T-helper 2 cell (primary cell): ENCODE measurements at places on chromosomes 7 and 10.

- no peak for DNase-seq
Measured at GRCh38 chr10:70328967-70329366, 45.2 kb upstream of the NPFFR1 start.

DNA sequence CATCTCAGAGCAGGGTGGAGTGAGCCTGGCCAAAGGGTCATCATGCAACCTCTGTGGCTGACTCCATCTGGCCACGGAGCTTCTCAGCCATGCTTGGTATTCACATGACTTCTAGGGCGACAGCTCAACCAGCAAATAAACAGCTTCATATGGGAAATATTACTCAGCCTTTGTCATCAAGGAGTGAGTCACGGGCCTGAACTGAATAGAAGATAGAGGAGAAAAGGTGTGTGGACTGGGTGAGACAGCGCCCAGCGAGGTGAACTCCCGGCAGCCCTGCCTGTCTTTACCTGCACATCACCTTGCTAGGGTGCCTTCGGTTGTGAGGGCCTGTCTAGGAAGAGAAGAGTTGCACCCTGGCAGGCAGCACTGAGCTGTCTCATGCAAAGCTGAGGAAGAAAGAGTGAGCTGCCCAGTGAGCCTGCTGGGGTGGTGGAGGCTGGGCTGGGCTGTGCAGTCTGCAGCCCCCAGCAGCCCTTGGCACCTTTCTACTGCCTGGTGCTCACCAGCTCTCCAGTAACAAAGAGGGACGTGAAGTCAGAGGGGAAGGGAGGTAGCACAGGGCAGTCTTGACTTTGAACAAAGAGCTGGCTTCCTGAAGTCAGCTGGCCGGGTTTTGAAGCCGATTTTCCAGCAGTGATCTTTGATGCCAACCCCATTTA, 114.2 kb downstream of the EGFR start:
- no peak for DNase-seq

DNA sequence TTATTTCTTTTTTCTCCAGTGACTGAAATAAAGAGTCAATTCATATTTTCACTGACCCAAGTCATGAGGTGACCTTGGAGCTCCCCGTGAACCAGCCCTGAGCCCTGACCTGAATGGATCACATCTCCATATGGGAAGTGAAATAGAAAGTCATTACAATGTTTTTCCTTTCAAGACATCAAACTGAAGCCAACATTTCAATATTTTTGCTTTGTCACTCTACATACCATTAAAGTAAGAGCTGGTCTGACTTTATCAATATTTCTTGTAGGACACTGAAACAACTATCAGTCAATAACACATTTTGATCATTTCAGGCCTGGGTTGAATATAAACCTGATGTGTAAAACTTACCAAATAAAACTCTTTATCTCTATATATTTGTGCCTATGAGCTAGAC, 249.8 kb upstream of the PHF14 start:
- no peak for DNase-seq

- no peak for DNase-seq
Measured at GRCh38 chr7:70619130-70619529, 512.8 kb upstream of the GALNT17 start.

- no peak for DNase-seq
Measured at GRCh38 chr7:137453356-137453755, 109.8 kb upstream of the PTN start.

DNA sequence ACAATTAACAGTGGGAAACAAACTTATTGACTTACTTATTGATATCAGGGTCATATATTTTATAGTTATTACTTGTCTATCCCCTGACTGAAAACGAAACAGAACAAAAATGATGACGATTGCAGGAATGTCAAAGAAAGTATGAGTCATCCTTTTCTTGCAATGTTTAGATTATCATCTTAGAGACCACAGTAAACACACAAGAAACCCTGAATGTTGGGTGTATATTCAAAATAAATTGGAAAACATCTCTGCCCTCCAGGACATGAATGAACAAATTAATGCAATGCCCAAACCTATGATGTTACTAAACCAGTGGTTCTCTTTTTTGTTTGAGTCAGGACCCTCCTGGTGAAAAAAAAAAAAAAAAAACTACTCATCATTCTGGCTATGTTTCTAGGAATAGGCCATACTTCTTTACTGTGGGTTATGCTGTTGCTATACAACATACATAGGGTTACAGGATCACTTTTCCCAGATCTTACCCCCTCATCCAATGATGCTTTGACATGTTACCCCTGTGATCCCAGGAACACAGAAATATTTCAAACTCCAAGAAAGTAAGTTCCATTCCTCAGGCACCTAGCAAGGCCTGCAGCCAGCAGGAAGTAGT, 623.4 kb upstream of the IGFBP3 start:
- no peak for DNase-seq

DNA sequence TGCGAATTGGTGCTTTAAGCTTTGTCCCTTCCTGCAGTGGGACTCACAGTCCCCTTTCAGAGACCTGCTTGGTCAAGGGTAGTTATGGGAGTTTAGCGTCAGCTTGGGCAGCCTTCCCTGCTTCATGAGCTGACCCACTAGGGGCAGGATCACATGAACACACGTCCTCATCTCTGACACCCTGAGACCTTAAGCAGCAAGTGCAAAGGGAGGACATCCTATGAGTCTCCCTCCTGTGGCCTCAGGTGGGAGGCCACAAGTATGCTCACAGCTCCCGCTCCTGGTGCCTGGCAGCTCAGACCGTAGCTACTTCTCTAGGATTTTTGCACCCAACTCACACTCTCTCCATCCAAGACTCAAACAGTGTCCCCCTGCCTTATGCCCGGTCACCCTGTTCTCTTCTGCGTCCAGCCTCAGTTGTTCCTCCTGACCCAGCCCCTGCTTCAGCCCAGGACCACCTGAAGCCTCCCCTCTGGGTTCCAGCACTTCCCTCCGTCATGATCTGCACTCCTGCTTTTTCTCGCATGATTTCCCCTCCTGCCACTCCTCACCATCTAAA, 136.6 kb upstream of the FAM20C start:
- no peak for DNase-seq

- DNase-seq, result peak; percentile 87
Measured at GRCh38 chr7:157875230-157876179, 538.7 kb downstream of the DNAJB6 start.

- DNase-seq, result no peak
Measured at GRCh38 chr10:31157123-31158010, 125.7 kb upstream of the ZNF438 start.

- no peak for DNase-seq
Measured at GRCh38 chr7:31340051-31340450, 475 bp downstream of the NEUROD6 start.

DNA sequence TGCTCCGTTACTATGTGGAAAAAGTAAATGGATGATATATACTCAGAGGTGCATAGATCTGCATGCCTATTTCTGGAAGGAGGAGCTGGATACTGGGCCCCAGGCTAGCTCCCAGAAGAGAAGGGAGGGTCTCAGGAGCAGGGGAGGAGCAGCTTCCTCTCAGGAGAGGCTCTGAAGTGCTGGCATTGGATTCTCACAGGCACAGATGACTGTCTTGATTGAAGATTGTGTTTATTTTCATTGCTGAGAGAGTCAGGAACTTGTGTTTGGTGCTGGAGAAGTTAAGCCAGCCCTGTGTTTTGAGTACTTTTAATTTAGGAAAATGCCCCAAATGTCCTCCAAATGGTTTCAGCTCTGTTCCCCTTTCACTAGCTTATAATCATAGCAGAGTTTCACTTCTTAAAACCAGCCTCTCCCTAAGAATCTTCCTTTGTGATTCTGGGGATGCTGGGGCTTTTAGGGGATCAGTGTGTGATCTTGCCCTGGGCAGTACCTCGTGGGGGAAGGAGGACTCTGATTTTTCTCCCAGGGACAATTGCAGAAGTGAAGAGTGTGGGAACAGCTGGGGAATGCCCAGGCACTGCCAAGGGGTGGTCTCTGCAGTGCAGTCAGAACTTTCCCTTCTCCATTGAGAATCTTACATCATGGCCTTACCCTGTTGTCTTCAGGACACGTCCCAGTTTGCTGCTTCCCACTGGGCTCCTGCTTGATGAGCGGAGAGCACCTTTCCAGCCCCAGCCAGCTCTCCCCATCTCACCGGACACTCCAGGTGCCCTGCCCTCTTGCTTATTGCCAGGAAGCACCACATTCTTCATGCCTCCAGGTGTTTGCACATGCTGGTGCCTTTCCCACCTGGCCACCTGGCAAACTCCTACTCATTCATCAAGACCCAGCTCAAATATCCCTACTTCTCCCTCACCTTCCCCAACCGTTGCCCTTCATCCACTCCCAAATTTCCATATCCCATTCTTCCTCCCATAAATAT, 102.8 kb downstream of the ARHGAP22 start:
- DNase-seq, result no peak

DNA sequence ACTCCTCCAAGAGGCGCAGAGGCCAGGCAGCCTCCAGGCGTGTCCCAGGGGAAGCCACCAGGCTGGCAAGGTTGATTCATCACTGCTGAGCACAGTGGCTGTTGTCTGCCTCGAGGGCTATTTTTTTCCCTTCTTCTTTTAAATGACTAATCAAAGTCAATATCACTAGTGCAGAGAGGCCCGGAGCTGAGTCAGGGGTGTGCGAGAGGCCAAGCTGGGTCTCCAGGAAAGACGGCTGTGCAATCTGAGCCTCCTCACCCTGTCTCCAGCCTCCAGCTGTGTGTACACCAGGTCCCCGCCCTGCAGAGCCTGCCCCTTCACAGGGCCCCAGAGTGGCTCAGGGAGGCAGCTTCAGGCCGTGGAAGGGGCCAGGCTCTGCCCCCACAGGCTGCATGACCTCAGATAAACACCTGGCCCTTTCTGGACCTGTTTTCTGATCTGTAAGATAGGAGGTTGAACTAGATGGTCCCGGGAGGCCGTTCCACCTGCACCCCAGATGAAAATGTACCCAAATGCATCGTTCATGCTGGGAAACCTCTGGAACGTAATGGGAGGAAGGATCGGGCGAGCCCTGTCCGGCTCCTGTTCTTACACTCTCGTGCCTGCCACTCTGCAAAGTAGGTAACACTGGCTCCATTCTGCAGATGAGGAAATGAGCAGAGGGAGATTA, 3.7 kb downstream of the STX1A start:
- DNase-seq, result no peak

- no peak for DNase-seq
Measured at GRCh38 chr7:88760136-88760515, 626 bp downstream of the ZNF804B start.

- DNase-seq, result peak; percentile 16
Measured at GRCh38 chr7:44735403-44736165, 13.1 kb upstream of the ZMIZ2 start.

DNA sequence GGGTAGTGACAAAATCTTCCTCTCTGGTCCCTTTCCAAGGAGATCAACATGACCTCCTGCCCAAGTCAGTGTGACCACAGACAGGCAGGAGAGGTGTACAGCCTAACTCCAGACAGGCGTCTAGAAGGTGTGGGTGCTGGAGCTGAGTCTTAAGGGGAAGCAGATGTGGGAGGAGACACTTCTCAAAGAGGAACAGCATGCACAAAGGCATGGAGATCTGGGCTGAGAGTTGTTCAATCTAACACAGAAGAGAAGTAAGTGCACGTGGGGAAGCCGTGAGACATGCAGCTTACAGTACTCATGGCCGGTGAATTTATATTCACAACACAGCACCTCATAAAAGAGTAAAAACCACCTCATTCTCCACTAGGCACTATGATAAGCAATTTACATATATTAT, 23.8 kb upstream of the GSDME start:
- no peak for DNase-seq

GRCh38 chr10:5269791-5270190, 73.2 kb downstream of the AKR1C4 start:
- DNase-seq, result no peak

DNA sequence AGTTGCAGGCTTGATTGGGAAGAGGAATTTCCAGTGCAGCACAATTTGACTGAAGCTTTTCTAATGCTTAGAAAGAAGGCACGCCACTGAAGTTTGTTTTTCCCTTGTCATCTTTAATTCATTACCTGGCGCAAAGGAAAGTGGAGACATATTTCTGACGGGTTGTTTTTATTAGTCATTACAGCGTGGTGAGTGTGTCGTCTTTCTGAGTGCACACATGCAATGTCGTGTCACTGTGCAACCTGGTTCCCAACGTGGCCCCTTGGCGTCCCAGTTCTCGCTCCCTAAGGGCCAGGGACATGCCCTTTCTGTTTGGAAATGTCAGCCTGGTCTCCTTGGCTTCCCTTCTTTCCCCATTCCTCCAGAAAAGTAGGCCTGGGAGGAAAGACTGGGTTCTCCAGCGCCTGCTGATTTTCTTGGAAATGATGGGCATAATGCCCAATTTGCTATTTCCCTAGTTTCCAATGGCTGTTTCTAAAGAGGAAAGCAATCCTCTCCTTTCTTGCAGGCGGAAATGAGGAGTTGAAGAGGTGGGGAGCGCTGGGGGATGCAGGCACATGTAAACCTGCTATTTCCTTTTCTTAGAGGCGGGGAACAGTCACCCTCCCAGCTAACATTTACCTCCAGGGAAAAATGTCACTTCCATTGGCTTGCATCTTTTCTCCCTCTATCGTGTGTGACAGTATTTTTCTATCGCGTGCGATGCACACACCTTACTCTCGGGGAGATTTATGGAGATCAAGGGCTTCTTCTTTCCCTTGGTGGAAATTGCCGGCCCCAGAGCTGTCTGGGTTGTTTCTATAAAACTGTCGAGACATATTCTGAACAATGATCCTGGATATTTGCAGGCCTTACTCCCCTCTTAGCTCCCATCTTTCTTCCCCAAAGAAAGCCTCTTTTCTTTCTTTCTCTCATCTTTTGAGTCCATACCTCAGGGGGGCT, 249.8 kb downstream of the ARHGAP12 start:
- DNase-seq, result no peak

- no peak for DNase-seq
Measured at GRCh38 chr7:48296966-48297365, 125.7 kb downstream of the ABCA13 start.

- DNase-seq, result no peak
Measured at GRCh38 chr7:88399036-88399435, 92.3 kb upstream of the STEAP4 start.

DNA sequence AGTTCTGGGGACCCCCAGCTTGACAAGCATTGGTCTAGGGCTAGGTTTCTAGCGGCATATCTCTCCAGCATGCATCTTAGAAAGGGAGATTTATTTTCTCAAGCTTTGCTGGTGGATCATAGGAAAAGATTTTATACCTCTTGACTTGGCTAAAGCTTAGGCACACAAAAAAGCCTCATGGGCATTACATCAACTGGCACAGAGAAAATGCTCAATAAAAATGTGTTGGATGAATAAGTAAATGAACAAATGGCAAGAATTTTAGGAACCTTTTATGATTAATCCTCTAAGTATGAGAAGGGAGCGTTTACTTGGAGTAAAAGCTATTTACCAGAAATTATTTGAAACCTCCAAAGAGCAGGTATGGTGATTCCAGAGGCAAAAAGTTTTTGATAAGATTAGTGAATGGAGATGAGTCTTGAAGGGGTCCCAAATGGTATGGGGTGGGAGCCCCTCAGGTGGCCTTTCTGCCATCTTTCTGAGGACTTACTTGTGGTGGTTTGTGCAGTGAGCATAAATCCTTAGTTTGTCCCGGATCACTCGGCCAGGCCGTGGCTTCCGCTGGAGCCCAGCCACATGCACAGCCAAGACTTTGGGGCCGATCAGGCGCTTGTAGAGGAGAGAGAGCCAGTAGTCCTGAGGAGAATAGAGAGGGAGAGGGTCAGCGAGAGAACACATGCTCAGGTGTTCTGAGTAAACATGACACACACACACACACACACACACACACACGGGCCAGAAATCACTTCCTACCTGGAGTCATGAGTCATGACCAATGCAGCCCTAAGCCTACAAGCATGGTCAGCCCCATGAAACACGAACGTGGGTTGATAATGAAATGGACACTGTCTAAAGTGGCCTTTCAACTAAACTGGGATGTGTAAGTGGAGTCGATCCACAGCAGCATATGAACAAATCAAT, 43.1 kb upstream of the HPS1 start:
- DNase-seq, result no peak

GRCh38 chr7:75966190-75966961, 28.0 kb downstream of the TMEM120A start:
- DNase-seq, result no peak
